ENCODE measurements at places on chromosomes 2 and 18.

DNA sequence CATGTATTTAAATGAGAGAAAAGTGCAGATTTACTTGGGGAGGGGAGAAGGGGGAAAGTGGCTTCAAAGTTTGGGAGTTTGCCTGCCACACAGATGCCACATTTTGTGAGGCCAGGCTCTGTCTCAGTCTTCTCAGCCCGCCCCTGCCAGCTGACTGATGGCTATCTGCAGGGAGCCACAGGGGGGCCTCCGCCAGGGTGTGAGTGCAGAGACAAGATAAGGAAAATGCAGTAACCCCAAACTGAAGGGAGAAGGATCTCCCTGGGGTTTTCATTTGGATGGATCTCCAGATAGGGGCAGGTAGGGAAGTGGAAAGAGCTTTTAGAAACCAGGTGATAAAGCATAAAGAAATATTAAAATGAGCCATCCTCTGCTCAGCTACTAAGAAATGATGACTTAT, 128.8 kb downstream of the ZNF521 start:
- DNase-seq, result no peak

DNA sequence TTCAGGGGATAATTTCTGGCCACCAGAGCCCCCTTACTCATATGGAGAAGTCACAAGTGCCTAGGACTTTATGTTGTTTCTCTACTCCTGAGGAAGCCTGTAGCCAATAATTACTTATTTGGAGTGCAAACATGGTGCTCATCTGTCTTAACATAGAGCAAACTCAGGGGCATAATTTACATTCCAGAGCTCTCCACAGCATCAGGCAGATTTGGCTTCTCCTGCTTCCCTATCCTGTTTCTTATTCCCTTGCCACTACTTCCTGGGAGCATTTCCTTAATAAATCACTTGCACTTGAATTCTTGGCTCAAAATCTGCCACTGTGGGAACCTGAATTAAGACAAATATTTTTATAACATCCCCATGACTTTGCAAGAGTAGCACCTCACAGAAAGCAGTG, 960.9 kb downstream of the SOCS6 start:
- no peak for DNase-seq

- no peak for DNase-seq
Observed at GRCh38 chr18:75545189-75545588, 117.7 kb upstream of the SMIM21 start.

DNA sequence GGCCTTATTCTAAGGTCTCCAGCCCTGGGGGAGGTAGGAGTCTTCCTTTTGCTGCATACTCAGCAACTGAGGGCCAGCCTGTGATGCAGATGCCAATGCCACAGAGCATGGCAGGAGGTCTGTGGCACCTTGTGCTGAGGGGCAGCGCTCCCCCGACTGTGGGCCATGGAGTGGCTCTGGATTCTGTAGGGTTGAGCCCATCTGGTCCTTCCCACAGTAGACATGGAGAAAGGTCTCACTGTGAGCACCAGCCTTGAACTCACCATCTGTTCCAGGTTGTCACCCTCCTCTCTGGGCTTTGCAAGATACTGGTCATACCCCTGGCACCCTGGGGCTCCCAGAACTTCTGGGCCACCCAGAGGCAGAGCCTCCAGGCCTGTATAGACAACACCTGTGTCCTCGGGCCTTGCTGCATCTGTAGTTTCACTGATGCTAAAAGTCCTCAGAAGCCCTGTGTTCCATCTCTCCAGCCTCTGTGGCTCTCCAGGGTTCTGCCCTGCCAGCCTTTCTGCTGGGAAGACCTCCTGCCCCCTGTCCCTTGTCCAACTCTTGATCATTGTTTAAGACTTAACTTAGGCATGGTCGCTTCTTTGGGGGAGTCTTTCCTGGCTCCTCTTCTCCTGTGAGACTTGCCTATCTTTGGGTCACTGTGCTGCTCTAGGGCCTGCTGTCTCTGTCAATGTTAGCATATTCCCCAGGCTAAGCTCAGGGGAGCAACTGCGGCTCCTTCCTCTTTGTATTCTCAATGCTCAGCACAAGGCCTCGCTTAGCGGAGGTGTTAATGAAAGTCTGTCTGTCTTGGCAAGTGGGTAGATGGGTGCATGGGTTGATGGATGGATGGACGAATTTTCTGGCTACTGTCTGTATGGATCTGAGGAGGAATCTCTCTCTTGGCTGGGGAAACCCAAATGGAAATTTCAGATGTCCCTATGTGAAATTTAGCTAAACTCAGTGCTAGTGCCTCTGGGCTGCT, 160.9 kb downstream of the DYSF start:
- DNase-seq, result no peak

- DNase-seq, result no peak
Observed at GRCh38 chr18:63131959-63132818, 187.4 kb downstream of the BCL2 start.

- no peak for DNase-seq
Observed at GRCh38 chr2:46309052-46309953, 12.1 kb downstream of the EPAS1 start.

DNA sequence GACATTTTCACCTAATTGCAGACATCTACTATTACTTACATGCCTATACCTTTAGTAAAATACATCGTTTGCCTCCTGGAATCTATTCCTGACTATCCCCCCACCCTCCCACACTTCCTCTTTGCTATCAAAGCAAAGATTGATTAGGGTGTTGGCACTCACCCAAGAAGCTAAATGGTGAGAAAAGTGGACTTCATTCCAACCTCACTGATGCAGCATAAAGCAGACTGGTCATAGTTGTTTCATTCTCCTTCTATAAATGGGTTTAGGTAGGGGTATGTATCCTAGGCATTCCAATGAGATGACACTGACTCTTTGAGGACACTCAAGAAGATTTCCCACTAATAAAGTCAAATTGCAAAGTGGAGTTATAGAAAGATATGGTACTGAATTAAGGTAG, 97.4 kb downstream of the LRP1B start:
- no peak for DNase-seq

- no peak for DNase-seq
Observed at GRCh38 chr18:2854875-2855274, 8.1 kb downstream of the EMILIN2 start.

DNA sequence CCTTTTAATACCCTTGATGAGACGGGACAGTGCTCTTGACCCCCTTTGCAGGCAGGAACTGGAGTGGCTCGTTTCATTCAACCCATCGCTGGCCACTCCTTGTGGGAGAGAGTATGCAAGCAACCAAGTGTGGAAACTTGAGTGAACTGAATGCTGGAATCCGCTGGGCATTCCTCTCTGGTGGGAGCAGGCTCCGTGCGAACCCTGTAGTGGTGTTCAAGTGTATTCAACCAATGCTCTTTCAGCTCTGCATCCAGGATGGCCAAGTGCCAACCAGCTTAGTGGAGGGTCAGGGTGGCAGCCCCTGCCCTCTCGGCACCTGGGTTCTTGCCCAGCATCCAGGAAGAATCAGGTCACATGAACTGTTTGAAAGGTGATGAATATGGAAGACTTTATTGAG, 3.3 kb upstream of the ACADL start:
- no peak for DNase-seq

- no peak for DNase-seq
Observed at GRCh38 chr2:178074123-178075005, 1.8 kb upstream of the PDE11A start.

- no peak for DNase-seq
Observed at GRCh38 chr2:63834401-63834800, 7.3 kb upstream of the UGP2 start.

- DNase-seq, result no peak
Observed at GRCh38 chr18:1012775-1013174, 108.1 kb downstream of the ADCYAP1 start.

DNA sequence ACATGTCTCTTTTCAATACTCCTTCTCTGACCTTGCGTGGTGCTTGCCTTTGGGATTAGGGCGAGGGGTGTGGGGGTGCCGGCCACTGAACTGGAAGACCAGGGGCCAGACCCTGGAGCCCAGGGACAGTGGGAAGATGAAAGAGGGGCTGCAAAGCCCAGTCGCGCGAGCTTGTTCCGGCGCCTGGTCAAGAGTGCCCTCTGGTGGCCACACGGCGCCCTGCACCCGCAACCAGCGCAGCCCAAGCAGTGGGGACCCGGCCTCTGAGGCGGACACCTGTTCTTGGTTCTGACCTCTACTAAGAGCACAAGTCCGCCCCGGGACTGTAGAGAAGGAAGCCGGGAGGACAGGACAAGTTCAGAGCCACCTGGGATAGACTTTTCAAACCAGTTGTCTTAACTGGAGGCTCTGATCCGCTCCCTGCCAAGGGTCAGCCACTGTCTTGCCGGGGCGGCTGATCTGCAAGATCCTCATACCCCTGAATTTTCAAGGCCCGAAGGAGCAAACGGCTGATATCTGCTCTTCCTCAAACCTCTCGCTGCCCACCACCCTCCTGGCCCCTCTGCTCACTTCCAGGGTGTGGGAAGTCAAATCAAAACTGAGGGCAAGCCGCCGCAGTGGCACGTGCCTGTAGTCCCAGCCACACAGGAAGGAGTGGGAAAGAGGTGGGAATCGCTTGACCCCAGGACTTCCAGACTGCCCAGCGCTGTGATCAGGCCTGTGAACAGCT, 14.9 kb upstream of the MSH6 start:
- DNase-seq, result peak; percentile 52

DNA sequence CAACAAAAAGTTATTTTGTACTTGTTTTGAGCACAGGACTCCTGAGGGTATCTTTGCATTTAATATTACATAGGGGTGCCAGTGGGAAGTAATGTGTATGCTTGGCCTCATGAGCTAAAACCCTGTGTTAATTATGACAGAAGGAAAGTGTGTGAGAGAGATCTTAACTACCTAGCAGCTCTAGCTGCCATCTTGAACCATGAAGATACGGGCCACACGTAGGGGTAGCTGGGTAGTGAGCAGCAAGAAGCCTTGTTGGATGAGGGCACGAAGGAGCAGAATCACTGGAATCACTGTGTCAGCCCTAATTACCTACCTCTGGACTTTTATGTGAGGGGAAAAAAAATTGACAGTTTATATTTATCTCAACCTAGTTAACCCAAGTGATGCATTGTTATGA, 15.4 kb upstream of the CASP10 start:
- no peak for DNase-seq

GRCh38 chr2:14420851-14421250, 211.7 kb upstream of the LRATD1 start:
- no peak for DNase-seq

DNA sequence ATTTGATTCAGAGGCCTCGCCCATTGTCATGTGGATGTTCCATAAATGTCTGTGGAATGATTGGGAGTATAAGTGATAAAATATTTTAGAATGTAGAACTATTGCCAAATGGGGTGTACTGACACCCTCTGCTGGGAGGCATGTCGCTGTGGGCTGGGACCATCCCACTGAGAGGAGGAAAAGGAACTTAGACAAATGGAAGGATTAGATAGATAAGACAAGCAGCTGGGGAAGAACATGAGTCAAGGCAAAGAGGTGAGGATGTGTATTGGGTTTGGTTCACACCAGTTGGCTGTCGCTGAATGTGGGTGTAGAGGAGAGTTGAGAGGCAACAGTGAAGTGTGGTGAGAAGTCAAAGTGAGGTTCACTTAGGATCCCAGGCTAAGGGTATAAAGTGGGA, 4.0 kb downstream of the C2orf74 start:
- no peak for DNase-seq

- DNase-seq, result no peak
Observed at GRCh38 chr2:172398440-172398839, 28.9 kb upstream of the ITGA6 start.

DNA sequence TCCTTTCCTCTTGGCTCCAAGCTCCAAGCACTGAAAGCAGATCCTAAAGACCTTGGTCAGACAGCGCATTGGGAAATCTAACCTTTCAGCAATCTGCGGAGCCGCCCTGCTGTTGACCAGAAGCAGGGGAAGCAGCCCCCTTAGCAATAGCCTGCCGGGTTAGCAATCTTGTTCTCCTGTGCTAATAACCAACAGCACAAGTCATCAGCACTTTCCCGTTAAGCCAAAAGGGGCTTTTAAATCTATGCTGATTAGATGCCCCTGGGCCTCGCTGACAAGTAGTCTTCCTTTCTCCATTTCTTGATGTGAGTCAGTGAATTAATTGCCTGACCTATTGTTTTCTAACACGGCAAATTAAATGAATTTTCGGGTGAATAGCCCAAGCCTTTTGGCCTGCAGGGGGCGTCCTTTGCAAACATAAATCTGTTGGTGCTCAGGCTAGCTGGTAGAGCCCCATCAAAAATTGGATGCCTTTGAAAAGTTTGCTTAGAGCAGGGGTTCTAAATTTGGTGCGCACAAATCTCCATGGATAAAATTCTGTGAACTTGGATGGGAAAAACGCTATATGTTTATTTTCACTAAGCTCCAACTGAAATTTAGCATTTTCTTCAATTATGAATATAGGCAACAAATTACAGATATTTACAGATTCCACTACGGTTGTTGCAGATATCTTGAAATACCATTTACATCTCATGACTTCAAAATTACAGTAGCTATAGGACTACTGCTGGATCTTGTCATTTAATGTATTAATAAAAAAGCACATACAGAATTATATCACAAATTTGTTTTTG, 24.6 kb downstream of the MAIP1 start:
- no peak for DNase-seq

GRCh38 chr2:149765003-149765402, 177.4 kb upstream of the MMADHC start:
- no peak for DNase-seq

DNA sequence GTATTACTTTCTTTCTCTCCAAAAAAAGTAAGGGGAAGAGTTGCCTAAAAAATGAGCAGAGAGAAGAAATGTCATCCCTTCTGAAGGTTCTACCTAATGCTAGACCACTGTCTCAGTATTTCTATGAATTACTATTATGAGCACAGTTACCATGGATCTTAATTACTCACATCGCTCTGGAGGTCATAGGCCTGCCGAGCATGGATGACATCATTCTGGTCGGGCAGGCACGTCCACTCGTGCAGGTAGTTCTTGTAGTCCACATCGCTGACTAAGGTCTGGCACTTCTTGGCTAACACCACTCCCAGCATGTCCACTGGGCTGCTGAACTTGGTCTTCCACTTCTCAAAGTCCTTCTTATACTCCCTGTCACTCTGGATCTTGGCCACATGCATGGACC, 106.9 kb downstream of the NEB start:
- DNase-seq, result no peak
